ENCODE measurements at places on chromosomes 1 and 21.

DNA sequence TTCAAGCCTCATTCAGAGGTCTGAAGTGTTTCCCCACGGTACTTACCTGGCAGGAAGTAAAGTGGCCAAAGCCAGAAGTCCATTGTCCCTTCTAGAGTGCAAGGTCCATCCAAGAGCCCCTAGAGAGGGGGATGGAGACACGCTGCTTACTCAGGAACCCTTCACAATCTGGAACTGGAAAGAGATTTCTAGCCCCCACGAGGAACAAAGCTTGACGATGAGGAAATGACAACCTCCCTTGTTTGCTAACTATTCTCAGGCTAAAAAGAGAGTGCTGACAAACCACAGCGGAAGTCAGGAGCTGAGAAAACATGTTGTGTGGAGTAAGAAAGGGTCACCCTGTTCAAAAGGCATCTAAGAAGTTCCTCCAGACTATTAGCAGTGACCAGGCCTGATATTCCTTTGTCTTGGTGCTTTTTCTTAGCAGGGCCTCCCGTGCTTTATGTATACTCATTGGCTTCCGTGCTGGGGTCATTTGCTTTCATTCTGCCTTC lies at the start of gene FCMR:
Gene FCMR, minus strand, starts transcription at position 170 of the 494 bp plus-strand sequence. Its CDS starts 87 bp downstream, at position 83.
- no peak for DNase-seq

GRCh38 chr1:227893300-227893948 lies 54.3 kb downstream of the WNT9A start:
- DNase-seq = no peak

GRCh38 chr1:1788646-1789431 lies 10.6 kb upstream of the NADK start:
- no peak for DNase-seq

- DNase-seq = no peak
These were observed 878 bp downstream of the MINDY1 start for GRCh38 chr1:151005729-151006319.

GRCh38 chr21:16133248-16133647 lies 403.5 kb downstream of the USP25 start:
- no peak for DNase-seq

DNA sequence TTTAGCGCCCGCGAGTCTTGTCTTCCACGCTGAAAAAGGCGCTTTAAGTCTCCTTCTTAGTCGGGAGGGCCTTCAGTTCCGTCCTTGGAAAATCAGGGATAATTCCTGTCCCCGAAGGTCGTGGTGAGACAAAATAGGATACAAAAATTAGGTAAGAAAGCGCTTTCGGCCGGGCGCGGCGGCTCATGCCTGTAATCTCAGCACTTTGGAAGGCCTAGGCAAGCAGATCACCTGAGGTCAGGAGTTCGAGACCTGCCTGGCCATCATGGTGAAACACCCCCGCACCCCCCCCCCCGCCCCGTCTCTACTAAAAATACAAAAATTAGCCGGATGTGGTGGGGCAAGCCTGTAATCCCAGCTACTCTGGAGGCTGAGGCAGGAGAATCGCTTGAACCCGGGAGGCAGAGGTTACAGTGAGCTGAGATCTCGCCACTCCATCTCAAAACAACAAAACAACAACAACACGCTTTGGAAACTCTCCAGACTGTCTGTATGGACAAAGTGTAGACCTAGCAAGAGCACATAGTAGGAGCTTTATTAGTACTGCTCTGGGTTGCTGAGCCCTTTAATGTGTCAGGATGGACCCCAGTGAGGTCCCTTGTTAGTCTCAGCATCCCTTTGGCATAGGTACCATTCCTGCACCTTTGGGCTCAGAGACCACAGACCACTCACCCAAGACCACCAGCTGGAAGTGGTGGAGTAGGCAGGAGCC lies 790 bp upstream of the TMEM54 start:
- DNase-seq = no peak

GRCh38 chr1:48236716-48237470 lies 14.4 kb downstream of the SLC5A9 start:
- DNase-seq = no peak
